Cardiac muscle cell (in vitro differentiated cells and primary cell): ENCODE measurements at places on chromosomes 13 and 19. TPM values are rescaled to one million over a fixed set of nuclear protein-coding genes. Genes with fewer than 3 reads are reported as not detected.

GRCh38 chr13:26518451-26518959 lies 39.0 kb upstream of the WASF3 start:
- no peak for DNase-seq

DNA sequence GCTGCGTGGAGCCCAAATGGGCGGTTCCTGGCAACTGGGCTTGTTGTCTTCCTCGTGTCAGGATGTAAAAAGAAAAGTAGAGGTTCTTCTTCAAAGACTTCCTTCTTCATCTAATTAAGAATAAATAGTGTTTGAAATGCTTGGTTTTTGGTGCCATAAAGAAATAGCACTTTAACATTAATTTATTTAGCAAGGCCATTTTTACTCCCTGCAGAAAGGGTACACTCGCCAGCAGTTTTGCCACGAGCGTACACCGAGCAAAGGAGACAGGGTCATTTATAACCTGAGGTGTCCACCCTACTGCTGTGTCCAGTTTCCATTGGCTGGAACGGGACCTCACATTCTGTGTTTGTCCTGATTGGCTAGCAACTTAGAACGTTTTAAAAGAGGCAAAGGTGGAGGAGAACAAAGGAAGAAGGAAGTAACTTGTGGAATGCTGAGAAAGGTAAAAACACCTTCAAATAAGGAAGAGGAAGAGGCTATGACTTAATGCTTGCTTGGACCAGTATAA lies 21.8 kb upstream of the OR10H1 start:
- DNase-seq = no peak

DNA sequence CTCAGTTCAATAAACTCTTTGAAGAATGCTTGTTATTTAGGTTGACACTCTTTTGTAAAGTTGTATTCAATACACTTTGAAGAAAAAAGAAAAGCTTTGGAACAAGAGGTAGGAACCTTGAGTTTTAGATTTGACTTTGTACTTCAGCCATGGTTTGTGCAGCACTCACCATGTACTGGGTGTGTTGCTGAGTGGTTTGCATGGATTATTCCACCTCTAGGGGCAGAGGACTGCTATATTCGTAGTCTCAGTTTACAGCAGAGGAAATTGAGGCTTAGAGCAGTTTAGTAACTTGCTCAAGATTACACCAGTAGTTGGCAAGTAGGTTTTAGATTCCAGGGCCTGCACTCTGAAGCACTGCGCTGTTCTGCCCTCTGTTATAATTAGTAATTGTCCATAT lies 68.8 kb downstream of the DNAJC3 start:
- peak; percentile 15 for DNase-seq

The KIR3DL2 gene
- total RNA-seq = not detected in 2 replicates

The MED4 gene
- total RNA-seq = 22.4 and 24.0 TPM in 2 replicates

- DNase-seq = peak; percentile 97
Observed at GRCh38 chr19:48926909-48927308, 6.6 kb upstream of the DHDH start.

The MRI1 gene
- total RNA-seq = 79.8 and 92.4 TPM in 2 replicates

The TEX101 gene
- total RNA-seq = not detected in 2 replicates

GRCh38 chr13:59829690-59830089 lies 334.0 kb downstream of the DIAPH3 start:
- DNase-seq = no peak

- DNase-seq = no peak
Observed at GRCh38 chr19:44874317-44874716, 16.7 kb upstream of the TOMM40 start.

DNA sequence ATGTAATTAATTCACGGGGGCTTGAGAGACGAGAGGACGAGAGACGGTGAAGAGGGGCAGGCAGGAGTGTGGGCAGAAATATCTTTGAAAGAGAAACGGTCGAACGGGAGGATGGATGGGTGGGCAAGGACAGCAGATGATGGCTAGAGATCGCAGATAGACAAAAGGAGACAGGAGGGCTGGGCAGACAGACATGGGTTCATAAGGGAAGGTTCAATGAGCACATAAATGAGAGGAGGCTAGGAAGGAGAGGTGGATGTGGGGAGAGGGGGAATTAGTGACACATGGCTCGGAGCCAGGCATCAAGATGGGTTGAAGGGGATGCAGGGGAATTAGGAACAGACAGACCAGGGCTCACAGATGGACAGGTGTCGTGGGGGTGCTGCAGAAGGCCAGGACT lies 1.1 kb downstream of the SYT3 start:
- DNase-seq = no peak

- DNase-seq = peak; percentile 34
Observed at GRCh38 chr13:29454931-29455481, 140.5 kb downstream of the SLC7A1 start.

DNA sequence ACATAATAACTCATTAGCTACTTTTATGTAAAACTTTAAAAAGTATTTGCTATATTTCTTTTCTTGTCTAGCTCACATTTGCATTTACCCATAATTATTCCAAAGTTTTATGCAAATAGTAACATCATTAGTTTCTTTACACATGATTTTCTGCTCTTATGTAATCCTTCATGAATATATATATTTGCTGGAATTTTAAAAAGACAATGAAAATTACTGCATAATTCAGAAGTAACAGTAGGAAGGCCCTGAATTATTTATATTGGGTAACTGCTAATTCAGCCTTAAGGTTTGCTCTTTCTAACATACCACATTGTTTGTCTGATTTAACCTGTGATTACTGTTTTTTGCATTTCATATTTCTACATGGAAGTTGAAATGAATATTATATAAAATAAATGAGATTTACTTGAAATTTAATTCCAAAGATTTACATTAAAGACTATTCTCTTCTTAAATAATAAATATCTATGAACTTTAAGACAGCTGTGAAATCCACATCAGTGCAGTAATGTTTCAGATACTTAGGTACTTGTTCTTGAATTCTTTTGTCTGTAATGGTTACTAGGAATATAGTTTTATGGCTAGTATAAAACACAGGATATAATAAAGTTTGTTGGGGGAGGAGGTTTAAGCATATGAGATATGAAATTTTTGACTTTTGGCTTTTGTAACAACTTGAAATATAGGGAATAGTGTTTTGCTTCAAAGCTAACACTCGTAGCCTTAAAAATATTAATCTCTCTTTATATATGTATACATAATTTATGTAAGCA lies 46.0 kb downstream of the B3GLCT start:
- DNase-seq = no peak

- no peak for DNase-seq
Observed at GRCh38 chr19:28026636-28027035, 1186.3 kb downstream of the UQCRFS1 start.

The LMTK3 gene
- total RNA-seq = 3.0 and 7.4 TPM in 2 replicates

GRCh38 chr19:34365463-34366401 lies 736 bp downstream of the GPI start:
- peak; percentile 47 for DNase-seq

- peak; percentile 63 for DNase-seq
Observed at GRCh38 chr13:20828539-20829364, 55.0 kb upstream of the EEF1AKMT1 start.

The SHD gene
- total RNA-seq = 78.4 and 144 TPM in 2 replicates

- no peak for DNase-seq
Observed at GRCh38 chr13:41361491-41361890, 50.4 kb downstream of the NAA16 start.

The ZNF229 gene
- 3.9 and 6.6 TPM in 2 replicates for total RNA-seq

DNA sequence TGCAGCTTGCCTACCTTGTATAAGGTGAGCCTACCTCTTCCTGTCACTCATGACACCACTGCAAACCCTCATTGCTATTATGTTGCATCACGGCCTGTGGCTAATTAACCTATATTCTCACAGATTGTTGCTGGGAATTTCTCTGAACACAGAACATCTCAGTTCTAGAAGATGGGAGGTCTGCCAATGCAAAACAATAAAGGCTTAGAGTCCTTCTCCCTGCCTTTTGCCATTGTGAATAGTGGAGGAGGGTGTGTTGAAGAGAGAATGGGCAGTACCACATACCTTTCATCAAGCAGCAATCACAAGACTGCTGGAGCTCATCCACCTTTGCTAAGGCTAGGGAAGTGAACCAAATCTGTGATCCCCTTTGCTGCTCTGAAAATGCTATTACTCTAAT lies 34.4 kb downstream of the WDFY2 start:
- DNase-seq = peak; percentile 59

DNA sequence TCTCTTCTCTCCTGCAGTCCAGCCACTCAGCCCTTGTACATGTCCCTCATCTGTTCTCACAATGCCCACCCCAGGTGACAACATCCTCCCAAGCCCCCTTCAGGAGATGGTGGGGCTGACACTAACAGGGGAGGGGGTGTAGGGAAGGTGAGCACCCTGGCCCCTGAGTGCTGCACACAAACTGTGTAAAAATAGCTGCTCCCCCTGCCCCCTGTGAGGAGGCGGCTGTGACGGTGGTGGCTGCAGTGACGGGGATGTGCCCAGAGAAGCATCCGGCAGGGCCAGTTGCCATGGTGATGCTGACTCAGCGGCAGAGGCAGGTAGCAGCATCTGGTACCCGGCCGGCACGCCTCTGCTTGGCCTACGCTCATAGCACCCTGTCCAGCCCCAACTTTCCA lies 13.0 kb upstream of the JUND start:
- DNase-seq = no peak

The ZNF506 gene
- total RNA-seq = 49.9 and 55.0 TPM in 2 replicates

DNA sequence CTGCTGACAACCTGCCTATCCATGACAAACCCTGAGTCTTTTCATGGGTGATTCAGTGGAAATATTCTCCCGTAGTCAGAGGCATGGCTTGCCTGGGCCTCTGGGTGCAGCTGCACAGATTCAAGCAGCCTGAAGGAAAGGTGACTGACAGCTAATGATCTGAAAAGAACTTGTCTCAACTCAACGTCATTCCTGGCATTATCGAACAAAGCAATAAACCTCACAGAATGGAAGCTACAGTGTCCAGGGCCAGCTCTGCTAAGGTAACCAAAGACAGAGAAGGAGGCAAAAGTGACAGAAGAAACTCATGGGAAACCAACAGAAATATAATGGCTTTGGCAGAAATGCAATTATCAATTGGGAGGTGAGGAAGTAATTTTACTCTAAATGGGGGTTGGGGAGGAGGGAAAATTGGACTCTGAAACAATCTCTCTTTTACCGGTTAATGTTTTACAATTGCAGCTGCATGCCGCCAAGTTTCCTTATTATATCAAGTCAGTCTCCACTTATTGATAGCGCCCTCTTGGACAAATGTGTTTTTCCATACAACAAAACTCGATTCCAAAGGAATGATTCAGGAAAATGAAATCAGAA lies 12.9 kb downstream of the STARD13 start:
- no peak for DNase-seq

The ZNF808 gene
- total RNA-seq = 19.0 and 22.9 TPM in 2 replicates

The ZNF543 gene
- total RNA-seq = 9.9 and 12.3 TPM in 2 replicates

The ZNF83 gene
- 49.2 and 134 TPM in 2 replicates for total RNA-seq

The ZNF665 gene
- total RNA-seq = 1.4 and 5.2 TPM in 2 replicates

The AP1M2 gene
- total RNA-seq = 0.12 TPM in 1 of 2 replicates, not detected in the other

- no peak for DNase-seq
Observed at GRCh38 chr19:49213791-49214190, 56.2 kb downstream of the TRPM4 start.

The TBXA2R gene
- total RNA-seq = 0.15 and 0.18 TPM in 2 replicates

GRCh38 chr13:113110852-113111315 lies 5.3 kb downstream of the F7 start:
- DNase-seq = no peak

The ZNF563 gene
- total RNA-seq = 3.2 and 7.7 TPM in 2 replicates

- no peak for DNase-seq
Observed at GRCh38 chr13:101915331-101915730, 462.9 kb downstream of the ITGBL1 start.
